Epithelial cell of prostate (primary cell): ENCODE measurements at places on chromosomes 7 and 10.

DNA sequence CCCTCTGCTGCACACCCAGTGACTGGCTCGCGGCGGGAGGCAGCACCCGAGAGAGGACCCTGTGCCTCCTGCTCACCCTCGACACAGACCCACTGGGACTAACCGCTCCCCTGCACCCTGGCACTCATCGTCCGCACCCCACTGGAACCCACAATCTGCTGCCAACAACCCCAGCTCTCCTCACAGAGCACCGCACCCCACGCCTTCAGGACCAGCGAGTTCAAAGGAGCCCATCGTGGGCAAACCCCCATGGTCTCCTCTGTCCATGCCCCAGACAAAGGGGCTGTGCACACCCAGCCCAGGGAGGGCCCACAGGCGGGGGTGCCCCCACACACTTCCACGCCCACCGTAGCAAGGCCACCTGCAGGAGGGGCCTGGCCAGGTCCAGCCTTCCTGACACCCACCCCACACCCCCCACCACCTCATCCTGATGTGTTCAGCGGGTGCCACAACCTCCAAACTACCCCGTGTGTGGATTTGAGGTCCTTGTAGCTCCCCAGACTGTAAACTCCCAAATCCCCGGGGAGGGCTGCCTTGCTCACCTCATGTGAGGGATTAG is 14.0 kb downstream of the RASGEF1A start:
- no peak for DNase-seq

GRCh38 chr10:34736976-34737771 is 77.9 kb downstream of the PARD3 start:
- no peak for DNase-seq

DNA sequence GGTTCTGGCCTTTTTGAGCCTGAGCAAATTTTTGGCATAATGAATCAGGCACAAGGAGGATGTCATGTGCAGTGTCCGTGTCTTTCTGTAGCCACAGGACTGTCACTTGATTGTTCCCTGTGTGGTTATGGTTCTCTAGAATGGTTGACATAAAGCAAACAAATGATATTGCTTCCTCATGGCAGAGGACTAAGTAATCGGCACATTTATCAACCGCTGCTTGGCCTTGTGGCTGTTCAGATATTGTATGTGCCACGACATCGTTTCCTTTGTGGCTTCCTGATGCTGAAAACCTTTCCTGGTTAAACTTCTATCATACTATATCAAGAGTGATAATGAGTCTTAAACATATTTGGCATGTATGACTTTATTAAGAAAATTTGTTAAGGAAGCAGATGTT is 598.8 kb downstream of the SUGCT start:
- DNase-seq = no peak

DNA sequence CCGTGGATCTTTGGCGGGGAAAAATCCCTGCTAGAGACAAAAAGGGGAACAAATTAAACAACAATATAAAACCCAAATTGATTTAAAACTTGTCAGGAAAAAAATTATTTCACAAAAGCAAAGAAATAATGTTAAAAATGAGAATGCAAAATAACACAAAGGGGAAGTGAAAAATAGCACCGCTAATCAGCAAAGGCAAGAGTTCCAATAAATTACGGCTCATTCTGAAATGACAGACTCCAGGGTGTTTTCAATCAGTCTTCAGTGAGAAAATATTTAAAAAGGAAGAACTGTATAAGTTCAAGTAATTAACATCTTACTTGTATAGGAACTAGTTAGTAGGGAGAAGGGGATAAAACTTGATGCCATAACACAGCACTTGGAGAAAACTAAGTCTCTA is 336.8 kb downstream of the LRRTM3 start:
- no peak for DNase-seq

DNA sequence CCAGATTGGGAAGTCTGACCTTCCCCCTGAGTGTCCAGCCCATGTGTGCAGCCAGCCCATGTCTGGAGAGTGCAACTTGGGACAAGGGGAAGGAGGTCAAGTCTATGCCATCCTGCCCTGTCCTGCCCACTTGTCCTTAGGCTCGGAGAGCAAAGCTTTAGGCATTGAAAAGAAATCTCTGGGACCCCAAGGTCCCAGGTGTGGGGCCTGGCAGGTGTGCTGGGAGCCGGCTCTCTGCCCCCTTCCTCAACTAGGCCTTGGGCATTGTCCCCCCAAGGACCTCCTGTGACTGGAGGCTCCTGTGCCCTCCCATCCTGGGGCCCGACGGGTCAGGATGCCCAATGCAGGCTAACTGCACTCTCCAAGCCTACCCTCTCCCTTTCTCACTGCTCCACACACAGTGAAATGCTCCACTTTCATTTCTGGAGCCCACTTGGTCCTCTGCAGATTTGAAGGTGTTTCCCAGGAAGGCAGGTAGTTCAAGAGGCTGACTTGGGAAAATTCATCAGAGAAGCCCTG is 124.7 kb downstream of the PTPN20 start:
- no peak for DNase-seq

GRCh38 chr7:26061678-26062603 is 90.1 kb upstream of the NFE2L3 start:
- DNase-seq = no peak

- DNase-seq = no peak
Observed at GRCh38 chr7:25002786-25003185, 22.8 kb upstream of the OSBPL3 start.

DNA sequence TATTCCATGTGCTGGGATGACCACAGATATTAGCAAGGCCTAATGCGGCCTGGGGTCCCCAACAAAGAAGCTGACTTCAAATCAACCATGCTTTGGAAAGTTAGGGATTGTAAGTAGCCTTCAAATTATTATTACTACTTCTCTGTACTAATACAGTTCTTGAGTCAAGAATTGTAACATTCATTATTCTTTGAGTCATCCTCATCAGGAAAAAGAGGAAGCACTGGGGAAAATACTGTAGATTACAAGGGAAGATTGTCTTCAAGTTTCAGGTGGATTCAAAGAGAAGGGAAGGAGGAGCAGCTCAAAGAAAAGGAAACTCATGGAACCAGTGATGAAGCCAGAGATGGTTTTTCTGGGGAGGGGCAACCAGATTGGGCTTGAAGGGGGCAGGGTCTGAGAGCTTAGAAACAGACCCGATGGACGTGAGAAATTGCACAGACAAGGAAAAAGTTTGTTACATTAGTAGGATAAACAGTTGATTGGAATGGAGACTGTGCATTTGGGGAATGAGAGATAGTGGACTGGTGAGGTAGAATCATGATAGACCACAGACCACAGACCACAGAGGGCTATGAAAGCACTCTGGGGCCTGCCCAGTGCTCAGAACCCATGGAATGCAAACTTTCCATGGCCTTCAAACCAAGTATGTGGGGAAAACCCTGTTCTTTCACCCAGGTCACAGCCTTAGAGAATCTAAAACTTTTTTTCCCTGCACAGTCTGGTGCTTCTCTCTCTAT is 209.9 kb downstream of the ZNF365 start:
- no peak for DNase-seq

- DNase-seq = no peak
Observed at GRCh38 chr10:118901380-118901779, 128.1 kb upstream of the NANOS1 start.

GRCh38 chr10:88270871-88271713 is 312.0 kb downstream of the RNLS start:
- no peak for DNase-seq
